Effector memory CD4-positive, alpha-beta T cell (primary cell): ENCODE measurements at places on chromosomes 2 and 18.

DNA sequence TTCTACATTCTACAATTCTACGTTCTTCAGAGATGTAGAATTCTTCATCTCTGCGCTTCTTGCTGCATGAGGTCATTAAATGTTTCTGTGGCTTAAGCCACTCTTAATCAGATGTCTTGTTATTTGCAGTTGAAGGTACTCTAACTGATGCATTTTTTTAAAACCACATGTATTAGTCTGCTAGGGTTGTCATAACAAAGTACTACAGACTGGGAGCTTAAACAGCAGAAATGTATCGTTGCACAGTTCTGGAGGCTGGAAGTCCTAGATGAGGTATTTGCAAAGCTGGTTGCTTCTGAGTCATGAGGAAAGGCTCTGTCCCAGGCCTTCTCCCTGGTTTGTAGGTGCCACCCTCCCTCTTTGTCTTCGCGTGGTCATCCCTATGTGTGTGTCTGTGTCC lies 176.3 kb upstream of the GLI2 start:
- DNase-seq: no peak

GRCh38 chr2:229160984-229161383 lies 110.1 kb downstream of the PID1 start:
- no peak for DNase-seq

- DNase-seq: no peak
Observed at GRCh38 chr2:152395572-152395971, 60.6 kb downstream of the FMNL2 start.

GRCh38 chr2:20650393-20650876 lies 463 bp downstream of the HS1BP3 start:
- peak; percentile 23 for DNase-seq

- no peak for DNase-seq
Observed at GRCh38 chr2:168480356-168480755, 24.3 kb downstream of the CERS6 start.

- DNase-seq: no peak
Observed at GRCh38 chr2:128493880-128494279, 175.2 kb upstream of the HS6ST1 start.

GRCh38 chr2:209426432-209426831 lies 2.6 kb downstream of the MAP2 start:
- DNase-seq: no peak

GRCh38 chr2:64337314-64337713 lies 116.6 kb upstream of the LGALSL start:
- no peak for DNase-seq

GRCh38 chr18:9058406-9058805 lies 44.1 kb upstream of the NDUFV2 start:
- DNase-seq: no peak

DNA sequence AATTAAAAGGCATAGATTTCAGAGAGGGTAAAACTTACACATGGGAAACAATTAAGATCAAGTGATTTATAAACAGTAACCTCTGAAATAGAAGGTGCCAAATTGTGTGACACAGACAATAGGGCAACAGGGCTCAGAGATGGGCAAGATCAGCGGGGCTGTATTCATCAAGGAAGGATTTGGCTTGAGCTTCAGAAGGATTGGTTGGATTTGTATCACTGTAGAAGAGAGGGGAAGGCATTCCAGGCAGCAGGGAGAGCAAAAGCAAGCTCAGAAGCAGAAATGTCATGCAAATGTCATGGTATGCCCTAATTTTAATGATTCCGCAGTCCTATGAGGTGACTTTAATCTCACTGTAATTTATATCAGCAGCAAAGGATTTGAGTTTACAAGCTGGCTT lies 415.0 kb upstream of the NRP2 start:
- DNase-seq: no peak

DNA sequence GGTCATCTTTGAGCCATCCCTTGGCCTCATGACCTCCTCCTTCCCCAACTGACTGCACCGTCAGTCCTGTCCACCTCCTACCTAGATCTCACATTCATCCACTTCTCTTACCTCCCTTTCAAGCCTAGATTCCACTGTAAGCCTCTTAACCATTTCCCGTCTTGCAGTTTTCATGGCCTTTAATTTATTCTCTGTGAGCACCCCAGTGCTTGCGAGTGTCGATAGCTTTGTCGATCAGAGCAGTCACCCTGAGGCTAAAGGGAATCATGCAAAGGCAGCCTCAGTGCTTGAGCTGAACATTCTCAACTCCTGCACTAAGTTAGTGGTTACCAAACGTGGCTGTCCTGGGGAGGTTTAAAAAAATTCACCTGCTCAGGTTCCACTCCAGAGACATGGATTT lies 14.7 kb downstream of the ARHGAP25 start:
- DNase-seq: no peak

DNA sequence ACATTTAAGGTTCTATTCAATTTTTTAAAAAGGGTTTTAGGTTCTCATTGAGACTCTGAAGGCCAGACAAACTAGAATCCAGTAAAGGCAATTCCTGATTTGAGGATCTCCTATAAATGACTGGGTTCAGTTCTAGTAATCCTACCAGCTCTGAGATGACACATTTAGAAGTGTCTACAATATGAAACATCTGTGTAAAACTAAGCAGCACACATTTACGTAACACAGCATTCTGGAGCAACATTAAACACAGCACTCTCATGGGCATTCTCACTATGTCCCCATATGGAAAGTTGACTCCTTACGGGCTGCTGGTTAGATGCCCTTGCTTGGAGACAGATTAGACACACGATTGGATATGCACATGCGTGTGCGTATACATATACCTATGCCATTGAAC lies 114.4 kb downstream of the ZNF385B start:
- DNase-seq: no peak

- DNase-seq: no peak
Observed at GRCh38 chr18:44599412-44599811, 81.3 kb upstream of the SETBP1 start.

- DNase-seq: no peak
Observed at GRCh38 chr2:157339965-157340655, 14.5 kb upstream of the ERMN start.

DNA sequence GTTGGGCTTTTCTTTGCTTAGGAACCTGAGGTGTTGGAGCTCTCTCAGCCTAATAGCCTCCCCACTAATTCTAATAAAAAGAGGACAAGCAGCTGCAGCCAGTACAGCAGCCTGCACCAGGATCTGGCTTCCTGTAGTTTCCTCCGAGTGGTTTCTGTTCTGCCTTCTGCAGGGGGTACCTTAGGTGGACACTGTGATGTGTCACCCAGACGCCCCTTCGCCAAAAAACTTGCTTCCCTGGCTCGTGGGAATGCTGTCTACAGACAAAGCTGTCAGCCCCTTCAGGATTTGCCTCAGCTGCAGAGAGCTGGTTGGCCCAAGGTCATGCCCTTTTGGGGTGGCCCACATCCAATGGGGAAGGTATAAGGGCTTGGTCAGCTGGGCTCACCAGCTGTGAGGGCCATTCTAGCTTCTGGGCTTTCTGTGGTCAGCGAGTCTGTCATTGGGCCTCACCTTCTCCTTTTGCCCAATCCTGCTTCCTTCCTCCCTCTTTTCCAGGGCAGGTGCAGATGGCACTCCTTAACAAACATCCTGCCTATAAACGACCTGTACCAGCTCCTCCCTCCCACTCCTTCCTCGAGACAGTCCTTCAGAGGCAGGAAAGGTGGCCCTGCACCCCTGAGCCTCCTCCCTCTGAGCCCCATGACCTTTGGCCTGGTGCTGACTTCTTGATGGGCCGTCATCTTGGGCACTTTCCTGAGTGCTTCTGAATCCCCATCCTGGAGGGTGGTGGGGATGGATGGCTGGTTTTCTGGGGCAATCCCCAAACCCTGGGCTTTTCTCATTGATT lies 44.0 kb upstream of the ROCK2 start:
- DNase-seq: no peak

GRCh38 chr2:8442833-8443486 lies 238.9 kb upstream of the ID2 start:
- no peak for DNase-seq

- DNase-seq: no peak
Observed at GRCh38 chr2:26299471-26300101, 46.4 kb upstream of the SELENOI start.

DNA sequence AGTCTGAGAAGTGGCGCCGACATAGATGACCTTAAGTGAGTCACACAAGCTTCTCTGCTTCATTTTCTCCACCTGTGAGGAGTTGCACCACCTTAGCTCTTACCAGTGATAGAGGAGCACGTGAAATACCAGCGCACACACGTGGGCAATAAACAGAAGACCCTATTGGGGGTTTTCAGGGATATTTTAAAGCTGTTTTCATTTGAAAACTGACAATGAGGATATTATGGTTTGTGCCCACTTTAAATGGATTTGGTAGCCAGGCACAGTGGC lies 47.3 kb upstream of the FZD7 start:
- DNase-seq: no peak

GRCh38 chr2:205767617-205768016 lies 85.3 kb downstream of the NRP2 start:
- no peak for DNase-seq

DNA sequence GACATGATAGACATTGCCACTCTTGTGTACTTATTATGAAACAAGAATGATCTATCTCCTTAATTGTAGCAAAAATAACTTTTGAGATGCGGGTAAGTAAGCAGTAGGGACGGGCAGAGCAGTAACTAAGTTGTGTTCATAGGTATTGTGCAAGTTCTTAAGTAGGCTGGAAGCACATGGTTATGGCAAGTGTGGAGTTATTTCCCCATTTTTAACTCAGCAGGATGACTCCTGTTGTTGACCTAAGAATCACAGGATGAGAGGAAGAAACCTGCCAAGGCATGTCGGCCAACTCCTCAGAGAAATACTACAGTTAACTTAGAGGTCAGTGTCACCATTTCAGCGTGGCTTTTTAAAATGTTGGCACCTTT lies 51.1 kb upstream of the FN1 start:
- DNase-seq: no peak

DNA sequence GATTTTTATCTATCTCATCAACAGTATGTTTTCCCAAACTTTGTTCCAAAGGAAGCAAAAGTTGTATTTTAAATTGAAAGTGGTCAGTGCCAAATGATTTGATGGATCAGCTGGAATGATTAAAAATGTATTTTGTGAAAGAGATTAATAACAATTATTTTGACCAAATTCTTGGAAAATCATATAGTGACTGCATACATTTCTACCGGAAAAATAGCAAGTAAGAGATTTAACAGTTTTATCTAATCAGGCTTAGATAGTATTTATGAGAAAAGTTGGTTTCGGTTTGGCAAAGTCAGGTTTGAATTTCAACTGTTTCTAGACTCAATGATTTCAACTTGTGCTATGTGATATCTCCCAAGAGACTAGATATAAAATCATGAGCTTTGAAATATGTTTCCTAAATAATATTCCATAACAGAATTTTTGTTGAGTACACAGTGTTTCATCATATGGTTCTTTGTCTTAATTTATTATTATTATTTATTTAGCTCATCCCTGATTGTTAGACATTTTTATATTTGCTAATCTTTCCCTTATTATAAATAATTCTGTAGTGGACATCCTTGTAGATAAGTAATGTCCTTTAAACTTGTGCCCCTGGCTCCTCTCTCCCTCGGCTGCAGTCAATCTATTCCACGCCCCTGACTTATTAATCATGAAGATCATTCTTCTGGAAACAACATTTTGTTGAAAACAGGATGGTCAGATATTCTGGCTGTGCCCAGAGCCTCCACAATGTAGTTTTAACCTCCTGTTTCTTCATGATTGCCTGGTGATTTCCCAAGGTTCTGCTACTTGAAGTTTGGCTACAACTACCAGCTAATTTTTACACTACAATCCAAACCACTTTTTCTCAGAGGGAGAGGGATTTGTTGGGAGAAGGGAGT lies 520.7 kb upstream of the TCF4 start:
- DNase-seq: no peak

DNA sequence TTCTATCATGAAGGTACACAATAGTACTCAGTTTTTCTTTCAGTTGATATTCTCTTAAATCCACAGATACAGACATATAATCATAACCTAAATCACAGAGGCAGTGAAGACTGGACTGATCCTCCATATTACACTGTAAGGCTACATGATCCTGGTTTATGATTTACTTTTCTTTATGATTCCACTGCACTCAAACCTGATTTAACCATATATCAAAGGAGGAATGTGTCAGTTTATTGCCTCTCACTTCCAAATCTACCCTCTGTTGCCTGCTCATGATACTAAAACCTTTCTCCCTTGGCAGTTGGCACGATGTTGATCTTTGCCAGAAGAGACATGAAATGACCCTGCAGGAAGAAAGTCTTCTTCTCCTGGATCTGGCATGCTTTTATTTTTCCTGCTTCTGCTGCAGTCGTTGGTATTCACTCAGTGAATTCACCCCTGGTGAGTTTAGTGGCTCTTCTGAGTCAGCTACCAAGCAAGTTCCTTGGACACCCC lies 426.4 kb downstream of the MBD2 start:
- DNase-seq: no peak

DNA sequence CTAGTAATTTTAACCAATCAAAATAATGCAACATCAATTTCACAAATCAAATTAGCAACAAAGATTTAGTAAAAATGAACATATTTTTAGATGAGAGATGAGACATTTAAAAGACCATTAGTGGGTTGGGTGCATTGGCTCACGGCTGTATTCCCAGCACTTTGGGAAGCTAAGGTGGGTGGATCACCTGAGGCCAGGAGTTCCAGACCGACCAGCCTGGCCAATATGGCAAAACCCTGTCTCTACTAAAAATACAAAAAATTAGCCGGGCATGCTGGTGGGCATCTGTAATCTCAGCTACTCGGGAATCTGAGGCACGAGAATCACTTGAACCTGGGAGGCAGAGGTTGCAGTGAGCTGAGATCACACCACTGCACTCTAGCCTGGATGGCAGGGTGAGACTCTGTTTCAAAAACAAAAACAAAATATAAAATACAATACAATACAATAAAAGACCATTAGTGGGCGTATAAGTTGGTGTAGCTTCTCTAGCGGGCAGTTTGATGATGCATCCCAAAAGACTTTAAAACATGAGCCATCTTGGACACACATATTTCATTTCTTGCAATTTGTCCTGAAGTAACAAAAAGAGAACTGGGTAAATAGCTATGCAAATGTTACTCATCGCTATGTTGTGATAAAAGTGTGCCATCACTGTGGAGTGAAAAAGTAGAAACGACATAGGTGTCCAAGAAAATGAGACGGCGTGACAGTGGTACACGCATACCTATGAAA lies 101.8 kb downstream of the COL6A3 start:
- DNase-seq: no peak
